NCI-H748 treated with DMSO at 0.1 percent for 48 hours (cell line): ENCODE measurements at places on chromosomes 16 and 17.

DNA sequence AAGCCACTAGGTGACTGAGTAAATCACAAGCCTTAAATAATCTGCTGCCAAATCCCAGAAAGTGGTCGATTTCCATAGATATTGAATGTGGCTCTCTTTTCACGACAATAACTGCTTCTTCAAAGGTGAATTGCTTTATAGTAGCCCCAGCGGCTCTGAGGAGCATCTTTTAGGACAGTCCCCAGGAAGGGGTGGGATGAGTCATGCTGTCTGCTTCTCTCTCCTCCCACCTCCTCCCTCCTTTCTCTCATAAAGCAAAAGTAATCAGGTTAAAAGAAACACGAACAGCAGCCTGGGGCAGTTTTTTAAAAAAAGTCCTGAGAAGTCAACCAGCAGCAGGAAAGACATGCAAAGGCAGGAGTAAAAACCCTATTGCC, 1.8 kb downstream of the KIAA0513 start:
- no peak for DNase-seq

DNA sequence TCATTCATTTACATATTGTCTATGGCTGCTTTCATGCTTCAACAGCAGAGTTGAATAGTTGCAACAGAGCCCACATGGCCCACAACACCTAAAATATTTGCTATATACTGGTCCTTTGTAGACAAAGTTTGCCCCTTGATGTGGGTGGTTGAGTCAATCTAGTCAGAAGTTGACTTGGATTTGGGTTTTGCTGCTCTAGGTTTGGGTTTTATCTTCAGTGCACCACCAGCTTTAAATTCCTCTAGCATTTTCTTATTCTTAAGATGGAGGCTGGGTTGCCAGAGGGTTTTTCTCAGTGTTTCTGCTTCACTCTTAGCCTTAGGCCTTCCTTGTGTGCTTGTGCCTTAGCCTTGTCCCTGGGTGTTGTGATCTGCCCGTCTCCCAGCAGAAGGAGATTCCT, 51.0 kb downstream of the CCDC182 start:
- DNase-seq = no peak

GRCh38 chr16:70750893-70751467, 50.0 kb downstream of the VAC14 start:
- no peak for DNase-seq

DNA sequence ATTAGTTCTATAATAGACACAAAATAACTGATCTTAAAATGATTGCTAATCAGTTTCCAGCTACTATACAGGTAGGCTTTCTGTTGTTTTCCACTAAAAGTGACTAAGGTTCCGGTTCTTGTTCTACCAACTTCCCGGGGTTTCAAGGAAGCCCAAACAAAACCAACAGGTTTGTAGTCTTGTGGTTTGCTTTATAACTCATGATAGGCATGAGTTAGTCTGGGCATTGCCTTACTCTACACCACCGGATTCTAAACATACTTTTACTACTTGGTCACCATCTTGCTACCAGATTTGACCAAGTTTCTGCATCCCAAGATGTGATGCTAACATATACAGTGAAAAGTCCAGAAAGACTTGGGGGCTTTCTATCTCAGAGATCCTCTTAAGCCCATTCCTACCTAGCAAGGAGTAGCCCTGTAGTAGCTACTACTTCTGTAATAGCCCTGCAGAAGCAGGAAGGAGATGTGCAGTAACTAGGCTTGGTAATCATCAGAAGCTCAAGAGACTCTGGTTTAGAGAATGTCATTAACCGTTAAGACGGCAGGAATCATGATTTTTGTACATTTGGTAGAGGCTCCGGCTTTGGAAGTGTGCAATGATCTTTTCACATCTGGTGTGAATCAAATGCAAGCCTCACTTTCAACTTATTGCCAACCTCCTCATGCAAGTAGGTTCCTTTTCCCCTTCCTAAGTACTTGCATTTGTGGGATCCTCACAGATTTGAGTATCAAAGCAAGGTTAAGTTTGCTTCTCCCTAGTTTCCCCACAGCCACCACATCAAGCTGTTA, 1.6 kb downstream of the FAM117A start:
- DNase-seq = no peak

GRCh38 chr16:74700438-74701225, at the start of gene MLKL:
TSS of gene MLKL (minus strand) at chr16:74700862. CDS start at chr16:74695757, 5,105 bp downstream.
- peak; percentile 18 for DNase-seq

DNA sequence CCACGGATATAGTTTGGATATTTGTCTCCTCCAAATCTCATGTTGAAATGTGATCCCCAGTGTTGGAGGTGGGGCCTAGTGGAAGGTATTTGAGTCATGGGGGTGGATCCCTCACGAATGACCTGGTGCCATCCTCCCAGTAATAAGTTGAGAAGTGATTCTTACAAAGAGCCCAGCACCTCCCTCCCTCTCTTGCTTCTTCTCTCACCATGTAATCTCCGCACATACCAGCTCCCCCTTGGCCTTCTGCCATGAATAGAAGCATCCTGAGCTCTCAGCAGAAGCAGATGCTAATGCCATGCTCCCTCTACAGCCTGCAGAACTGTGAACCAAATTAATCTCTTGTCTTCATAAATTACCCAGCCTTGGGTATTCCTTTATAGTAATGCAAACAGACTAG, 41.9 kb upstream of the RBBP6 start:
- no peak for DNase-seq

DNA sequence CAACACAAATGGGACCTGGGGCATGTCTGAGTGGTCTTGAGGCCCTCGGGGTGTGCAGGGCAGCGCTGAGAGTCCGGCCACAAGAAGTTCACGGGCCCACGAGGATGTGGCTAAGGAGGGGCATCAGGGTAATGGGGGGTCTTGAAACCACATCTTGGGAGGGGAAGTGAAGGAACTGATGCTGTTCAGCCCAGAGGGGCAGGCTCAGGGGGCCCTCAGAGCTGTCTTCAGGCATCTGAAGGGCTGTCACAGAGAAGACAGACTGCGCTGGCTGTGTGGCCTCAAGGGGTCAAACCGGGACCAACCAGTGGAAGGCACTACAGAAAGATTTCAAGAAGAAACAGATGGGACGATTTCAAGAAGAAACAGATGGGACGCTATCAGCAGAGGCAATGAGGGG, 45.1 kb downstream of the ZNF423 start:
- DNase-seq = no peak

DNA sequence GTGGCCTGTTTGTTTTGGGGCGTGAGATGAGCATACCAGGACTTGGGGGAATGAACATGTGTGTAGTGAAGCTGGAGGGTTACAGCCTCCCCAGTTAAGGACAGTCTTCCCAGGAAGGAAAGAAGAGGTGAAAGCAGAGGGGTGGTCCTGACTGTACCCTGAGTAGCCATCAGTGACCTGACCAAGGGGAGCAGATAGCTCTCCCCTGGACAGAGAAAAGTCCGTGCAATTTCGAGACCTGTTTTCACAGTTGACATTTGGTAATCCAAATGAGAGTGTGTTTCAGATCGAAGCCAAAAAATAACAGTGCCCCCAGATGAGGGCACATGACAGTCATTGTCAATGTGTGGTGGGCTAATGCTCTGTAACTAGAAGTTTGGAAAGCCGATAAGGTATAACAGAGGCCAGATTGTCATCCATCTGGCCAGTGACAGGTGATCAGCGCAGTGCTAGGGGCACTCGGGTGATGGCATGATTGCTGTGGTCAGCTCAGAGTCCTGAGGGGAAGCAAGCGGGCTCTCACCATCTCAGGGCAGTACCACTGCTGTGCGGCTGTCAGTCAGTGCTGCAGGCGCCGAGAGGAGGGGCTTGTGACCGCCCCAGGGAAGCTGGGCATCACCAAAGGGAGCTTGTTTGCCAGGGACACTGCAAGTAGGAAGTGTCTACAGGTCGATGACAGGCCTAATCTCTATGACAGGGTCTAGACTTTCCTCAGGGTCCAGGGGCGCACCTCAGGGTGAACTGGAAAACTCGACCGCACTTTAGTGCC, 1.1 kb upstream of the NME2 start:
- peak; percentile 15 for DNase-seq

- no peak for DNase-seq
Measured at GRCh38 chr17:73480740-73481139, 163.5 kb downstream of the SDK2 start.

DNA sequence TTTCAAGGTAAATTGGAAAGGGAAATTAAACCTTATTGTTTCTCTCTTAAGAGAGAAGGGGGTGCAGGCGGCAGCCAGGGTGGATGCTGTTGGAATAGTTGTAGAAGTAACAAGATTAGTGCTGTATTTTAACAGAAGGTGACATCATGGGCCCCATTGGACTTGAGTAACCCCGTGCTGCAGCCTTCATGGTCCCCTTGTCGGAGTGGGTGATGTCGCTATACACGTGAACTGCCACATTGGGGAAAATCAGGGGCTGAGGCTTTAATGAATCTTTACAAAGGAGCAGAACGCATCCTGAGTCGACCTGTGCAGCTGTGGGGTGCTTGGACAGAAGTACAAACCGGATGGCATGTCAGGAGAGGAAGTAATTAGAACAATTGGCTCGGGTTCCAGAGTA, 3.2 kb downstream of the SNX11 start:
- DNase-seq = no peak

DNA sequence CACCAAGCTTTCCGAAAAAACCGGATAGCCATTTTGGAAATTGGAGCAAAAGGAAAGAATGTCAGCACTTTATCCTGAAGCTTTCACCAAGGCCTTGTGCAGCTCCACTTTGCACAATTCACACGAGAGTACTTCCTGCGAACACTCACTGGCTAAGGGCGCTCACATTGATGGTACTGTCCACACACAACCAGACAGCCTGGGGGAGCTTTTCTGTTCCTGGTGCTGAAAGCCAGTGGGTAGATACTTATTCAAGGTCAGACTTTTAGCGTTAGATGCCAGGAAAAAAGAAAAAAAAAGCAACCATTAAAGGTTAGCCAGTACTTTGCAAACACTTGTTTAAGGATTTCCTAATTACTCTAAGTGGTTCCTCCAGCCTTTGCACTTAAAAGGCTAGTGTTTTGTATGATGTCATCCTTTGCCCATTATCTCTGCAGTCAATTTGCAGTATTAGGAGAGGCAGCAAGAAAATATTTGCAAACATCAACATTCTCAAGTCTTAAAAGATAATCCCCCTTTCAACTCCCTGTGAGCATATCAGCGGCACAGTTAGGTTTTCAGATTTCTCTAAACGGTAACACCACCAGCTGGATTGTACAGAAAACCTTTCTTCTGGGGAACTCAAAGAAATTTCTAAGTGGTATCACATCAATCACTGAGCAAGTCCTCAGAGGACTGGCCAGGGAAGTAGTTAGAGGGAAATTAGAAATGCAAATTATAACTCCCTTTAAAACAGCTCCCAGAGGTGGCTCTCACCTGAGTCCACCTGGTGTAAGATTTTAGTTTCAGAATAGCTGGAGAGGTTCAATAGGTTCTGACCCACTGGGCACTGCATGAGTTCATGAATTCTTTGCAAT, 243.4 kb upstream of the IRX5 start:
- DNase-seq = peak; percentile 38

DNA sequence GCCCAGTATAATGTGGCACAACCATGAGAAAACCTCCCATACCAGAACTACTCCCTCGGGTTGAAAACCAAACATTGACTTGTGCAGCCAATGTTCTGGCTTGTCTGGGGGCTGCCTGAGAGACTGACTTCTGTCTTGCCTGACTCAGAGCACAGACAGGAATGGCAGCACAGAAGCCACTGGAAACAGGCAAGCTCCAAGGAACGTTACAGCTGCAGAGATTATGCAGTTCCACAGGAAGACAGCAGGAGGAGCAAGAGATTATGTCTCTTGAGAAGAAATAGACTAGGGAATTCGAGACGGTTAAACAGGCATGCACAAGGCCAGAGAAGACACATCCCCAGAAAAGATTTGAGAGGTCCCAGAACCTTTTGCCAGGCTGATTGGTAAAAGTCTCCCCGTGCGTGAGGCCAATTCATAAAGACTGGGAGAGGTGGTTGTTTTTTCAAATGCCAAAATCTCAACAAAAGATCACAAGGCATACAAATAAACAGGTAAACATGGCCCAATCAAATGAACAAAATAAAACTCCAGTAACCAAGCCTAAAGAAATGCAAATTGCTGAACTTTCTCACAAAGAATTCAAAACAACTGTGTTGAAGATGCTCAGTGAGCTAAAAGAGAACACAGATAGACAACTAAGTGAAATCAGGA, 90.6 kb upstream of the CDH5 start:
- DNase-seq = peak; percentile 41

DNA sequence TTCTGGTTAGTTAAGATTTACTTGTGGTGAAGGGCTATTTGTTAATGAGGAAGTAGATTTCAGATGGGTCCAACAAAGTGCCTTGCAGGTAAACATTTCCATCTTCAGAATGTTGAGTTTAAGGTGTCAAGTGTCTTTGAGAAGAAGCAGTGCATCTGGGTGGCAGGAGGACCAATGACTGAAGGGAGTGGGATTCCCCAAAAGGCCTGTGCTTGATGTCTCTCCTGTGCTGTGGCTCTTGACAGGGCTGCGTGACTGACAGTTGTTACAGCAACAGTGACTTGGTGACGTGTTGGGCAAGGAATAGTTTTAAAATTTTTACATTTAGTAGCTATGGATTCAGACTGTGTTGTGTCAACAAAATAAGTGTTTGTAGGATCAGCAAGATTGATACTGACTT, 149.9 kb downstream of the PHKB start:
- no peak for DNase-seq

GRCh38 chr16:90019543-90020259, 445 bp upstream of the DBNDD1 start:
- peak; percentile 31 for DNase-seq

GRCh38 chr16:28623172-28623711, 13.4 kb upstream of the SULT1A1 start:
- DNase-seq = peak; percentile 28

GRCh38 chr16:48613061-48613957, 3.3 kb upstream of the N4BP1 start:
- no peak for DNase-seq

DNA sequence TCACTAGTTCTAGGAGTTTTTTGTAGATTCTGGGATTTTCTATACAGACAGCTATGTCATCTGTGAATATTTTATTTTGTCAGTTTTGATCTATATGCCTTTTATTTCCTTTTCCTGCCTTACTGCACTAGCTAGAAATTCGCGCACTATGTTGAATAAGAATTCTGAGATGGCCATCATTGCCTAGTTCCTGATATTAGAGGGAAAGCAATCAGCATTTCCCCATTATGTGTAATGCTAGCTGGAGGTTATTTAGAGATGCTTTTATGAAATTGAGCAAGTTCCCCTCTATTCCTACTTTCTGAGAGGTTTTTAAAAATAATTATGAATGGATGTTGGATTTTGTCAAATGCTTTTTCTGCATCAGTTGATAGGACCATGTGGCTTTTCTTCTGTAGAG, 23.8 kb downstream of the MPRIP start:
- no peak for DNase-seq

DNA sequence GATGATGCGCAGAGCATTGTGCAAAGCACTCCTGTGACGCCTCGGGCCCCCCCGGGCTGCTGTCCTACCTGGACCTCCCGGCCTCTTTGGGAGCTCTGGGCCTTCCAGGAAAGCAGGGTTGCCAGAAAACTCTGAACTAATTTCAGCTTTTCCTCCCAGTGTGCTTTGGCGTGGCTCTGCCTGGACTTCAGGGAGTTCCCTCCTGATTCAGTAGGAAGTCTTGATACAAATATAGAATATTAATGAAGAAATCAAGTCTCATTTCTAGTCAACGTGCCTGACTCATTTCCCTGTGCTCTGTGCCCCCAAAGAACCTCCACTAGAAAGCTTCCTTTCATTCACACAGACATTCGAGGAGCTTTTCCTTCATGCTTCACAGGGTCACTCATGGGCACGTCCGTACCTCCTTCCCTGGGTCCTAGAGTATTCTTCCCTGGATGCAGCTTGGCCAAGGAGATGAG, 84.0 kb upstream of the NOL11 start:
- DNase-seq = no peak

- DNase-seq = no peak
Measured at GRCh38 chr16:67050796-67051195, 21.8 kb downstream of the CBFB start.
